Activated T-helper 1 cell treated with anti-CD3 and anti-CD28 coated beads, Interleukin-2, amount 50 U/mL, for 16 hours (primary cell): ENCODE measurements at places on chromosomes 3 and 15.
A peak's percentile ranks its signal among the peaks of the same experiment; 100 is the strongest.

GRCh38 chr15:65318870-65319356 is 14.4 kb downstream of the RNU5B-1 start:
- DNase-seq, result peak; percentile 46

GRCh38 chr15:98776607-98777281 is 128.4 kb downstream of the IGF1R start:
- no peak for DNase-seq

- DNase-seq, result no peak
Measured at GRCh38 chr3:104566054-104566453, 800.7 kb upstream of the ALCAM start.

GRCh38 chr3:10758304-10759037 is 57.6 kb upstream of the SLC6A11 start:
- DNase-seq, result no peak

GRCh38 chr3:56477646-56478045 is 9.4 kb upstream of the ERC2 start:
- DNase-seq, result no peak

- no peak for DNase-seq
Measured at GRCh38 chr15:90203473-90203872, 2.3 kb downstream of the SEMA4B start.

- peak; percentile 87 for DNase-seq
Measured at GRCh38 chr3:170869645-170870593, at the start of gene RPL22L1. RPL22L1 (minus strand) TSS chr3:170870195; CDS start chr3:170870167, 28 bp downstream.

DNA sequence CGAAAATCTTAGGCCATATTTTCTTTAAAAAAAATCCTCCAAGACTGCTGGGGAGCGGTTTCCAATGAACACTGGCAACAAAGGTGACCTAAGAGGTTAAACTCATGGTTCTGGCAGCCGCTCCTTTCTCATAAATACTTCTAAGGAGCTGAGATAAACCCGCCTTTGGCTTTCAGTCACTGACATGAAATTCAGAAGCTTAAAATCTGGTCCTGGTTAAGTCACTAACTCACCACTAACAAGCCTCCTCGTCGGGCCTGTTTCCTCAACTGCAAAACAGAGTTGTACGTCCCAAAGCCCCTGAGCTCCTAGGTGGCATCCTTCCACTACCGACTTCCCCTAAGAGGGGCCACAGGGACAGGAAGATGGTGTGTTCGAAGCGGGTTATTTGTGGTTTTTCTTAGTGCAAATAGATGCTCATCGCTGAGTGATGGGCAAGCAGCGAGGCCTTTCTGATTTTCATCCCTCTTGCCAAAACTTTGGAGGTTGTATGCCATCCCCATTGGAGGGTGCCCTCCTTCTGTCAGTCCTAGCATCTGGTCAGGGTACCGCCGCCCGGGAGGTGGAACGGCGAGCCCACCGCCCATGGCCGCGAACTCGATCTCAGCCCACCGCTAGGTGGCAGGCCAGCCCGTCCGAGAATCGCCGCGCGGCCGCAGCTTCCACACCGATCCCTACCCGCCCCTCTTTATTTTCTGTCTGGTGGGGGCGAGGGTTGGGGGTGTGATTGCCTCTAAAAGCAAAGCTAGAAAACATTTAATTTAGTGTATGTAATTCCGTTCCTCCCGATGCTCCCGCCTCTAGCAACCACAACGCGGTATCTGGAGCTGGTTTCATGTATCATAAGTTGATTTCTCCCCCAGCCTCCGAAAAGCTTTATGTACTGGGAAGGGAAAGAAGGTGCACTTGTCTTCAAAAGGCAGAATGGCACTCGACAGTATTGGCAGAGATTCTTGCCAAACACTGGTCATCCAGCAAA is 4.6 kb downstream of the BCL6 start:
- DNase-seq, result peak; percentile 49

- no peak for DNase-seq
Measured at GRCh38 chr3:175868626-175869025, 1009.5 kb downstream of the NAALADL2 start.

DNA sequence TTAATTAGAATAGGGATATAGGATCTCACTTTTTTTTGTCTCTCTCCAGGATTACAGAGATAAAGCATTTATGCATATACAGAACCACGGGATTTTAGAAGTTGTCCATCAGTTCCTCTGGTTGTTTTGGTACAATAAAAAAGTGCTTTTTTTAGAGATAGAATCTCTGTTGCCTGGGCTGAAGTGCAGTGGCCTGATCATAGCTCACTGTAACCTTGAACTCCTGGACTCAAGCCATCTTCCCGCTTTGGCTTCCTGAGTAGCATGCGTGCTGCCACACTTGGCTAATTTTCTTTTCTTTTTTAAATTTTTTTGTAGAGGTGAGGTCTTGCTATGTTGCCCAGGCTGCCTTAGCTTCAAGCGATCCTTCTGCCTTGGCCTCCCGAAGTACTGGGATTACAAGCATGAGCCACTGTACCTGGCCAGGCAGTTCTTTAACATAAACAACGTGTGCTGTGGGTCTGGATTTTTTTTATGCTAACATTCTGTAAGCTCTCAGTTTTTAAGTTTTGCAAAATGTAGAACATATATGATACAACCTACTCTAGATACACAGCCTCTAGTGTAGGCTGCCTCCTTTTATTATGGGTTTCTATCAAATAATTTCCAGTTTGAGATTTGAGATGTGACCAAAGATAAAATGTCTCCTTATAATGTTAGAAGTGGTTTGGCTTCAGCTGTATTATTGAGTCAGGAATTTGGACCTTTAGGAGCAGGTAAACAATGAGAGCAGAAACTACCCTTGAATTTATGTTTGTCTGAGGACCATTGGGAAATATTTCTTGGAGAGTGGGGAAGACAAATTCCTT is 57.4 kb upstream of the ULK4 start:
- DNase-seq, result no peak

- DNase-seq, result no peak
Measured at GRCh38 chr3:105538483-105538882, 171.8 kb downstream of the ALCAM start.

DNA sequence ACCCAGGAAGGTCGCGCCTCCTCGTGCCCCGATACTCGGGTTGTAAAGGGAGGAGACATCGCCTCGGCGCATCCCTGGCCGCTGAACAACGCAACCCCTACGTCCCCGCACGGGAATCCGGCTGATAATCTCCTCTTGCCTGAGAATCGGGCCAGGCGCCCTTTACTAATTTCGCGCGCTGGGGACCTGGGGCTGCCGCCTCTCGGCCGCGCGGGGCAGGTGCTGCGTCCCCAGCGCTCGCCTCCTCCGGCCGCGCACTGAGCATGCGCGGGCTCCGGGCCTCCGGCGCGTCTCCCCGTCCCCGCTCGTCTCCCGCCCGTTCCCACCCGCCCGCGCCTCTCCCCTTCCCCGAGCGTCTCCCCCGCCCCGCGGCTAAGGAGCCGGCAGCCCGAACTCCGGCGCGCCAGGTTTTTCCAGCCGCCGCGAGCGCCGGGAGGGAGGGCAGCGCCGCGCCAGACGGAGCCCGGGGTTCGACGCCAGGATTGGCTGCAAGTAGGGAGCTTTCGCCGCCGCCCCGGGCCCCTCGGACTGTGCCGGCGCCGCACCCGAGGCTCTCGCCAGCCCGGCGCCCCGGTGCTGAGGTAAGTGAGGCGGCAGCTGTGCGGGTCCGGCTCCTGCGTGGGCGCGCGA is at the start of gene CNTN4:
Gene CNTN4 (plus strand): TSS at position 469 of the 630 bp plus-strand sequence.
- DNase-seq, result no peak

- no peak for DNase-seq
Measured at GRCh38 chr15:68416158-68416535, 15.8 kb downstream of the ITGA11 start.

DNA sequence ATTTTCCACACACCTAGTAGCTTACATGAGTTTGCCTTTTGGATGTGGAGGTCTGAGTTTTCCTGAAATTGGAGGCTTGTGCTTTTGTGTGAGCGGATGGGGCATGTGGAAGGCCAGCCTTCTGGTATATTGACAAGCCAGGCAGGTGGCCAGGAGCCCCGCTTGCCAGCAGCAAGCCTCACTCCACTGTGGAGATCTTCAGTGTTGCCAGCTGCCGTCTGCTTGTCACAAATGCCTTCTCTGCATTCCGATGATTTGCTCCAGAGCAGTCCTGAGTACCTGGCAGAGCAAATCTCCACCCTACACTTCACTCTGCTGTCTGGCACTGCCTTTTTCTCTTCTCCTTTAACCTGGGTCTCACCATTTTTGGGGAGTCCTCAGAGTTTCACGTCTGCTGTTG is 29.1 kb upstream of the CHST2 start:
- DNase-seq, result no peak

GRCh38 chr3:165770781-165771180 is 66.4 kb downstream of the BCHE start:
- DNase-seq, result no peak

DNA sequence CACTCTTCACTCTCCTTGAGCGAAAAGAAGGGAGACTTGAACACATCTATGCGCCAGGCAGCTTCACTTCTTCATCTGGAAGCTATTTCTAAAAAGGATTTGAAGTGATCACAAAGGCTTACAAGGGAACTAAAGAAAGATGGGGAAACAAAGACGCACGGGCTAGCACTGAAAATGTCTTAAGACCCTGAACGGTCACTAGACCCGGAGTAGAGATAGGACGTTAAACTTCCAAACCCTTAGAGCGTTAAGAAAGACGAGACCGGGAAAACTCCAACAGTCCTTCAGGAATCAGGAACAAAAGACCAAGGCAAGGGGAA is 47.5 kb upstream of the EPHB3 start:
- no peak for DNase-seq

- no peak for DNase-seq
Measured at GRCh38 chr3:138082085-138082991, 33.1 kb downstream of the DZIP1L start.

GRCh38 chr15:52183562-52184173 is 7.5 kb downstream of the GNB5 start:
- DNase-seq, result no peak

DNA sequence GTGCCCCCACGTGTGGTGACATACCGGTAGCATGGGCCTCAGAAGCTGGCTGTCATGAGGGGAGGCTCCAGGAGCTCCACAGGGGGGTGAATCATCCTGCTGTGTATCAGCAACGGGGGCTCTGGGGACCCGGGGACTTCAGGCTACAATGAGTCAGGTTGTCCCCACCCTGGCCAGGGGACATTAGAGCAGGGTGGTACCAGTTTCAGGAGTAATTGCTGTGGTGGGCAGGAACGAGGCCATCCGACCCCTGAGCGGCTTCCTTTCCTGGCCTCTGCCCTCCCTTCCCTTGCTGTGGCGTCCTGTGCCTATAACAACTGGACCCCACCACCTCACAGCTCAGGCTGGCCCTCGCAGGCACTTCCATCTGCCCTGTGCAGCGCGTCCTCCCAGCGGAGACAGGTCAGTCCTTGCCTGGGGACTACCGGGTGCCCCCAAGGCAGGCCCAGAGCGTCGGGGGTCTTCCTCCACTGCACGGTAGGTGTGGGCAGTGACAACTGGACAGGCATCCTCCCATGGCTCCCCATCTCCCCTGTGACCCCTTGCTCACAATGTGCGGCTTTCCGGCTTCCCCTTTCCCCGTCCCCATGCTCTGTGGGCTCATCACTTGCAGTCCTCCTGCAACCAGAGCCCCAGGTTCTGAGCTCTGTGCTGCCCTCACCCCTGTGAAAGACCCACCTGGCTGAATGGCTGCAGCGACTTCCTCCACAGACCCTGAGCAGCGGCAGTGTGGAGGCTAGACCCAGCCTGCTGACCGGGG is 57.0 kb downstream of the KLF15 start:
- no peak for DNase-seq

DNA sequence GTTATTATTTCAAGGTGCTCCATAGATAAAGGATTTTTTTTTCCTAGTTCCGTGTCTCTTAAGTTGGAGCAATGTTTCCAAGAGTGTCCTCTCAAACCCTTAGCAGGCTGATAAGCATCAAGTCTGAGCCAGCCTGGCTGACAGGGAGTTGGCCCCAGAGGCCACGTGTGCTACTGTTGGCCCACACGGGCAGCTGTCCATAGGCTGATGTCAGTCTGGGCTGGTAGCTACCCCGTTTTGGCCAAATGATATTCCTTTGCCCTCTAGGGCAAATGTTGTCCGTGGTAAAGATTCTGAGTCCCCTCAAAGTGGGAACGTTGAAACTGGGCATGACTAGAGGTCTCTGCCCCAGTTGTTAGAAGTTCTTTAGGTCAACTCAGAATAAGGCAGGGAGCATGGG is 99.4 kb downstream of the FLNB start:
- DNase-seq, result no peak

DNA sequence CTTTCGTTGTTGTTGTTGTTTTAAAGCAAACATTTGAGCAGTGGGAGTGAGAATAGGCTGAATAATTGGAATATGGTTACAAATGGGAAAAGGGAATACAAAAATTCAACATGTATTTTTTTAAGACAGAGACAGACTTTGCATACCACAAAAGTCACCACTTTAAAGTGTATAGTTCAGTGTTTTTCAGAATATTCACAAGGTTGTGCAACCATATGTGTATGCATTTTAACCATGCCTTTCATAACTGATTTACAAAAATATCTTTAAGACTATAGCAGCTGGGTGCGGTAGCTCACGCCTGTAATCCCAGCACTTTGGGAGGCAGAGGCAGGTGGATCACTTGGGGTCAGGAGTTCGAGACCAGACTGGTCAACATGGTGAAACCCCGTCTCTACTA is 41.3 kb downstream of the EHHADH start:
- no peak for DNase-seq

- no peak for DNase-seq
Measured at GRCh38 chr15:44668921-44669320, 5.5 kb upstream of the SPG11 start.

- no peak for DNase-seq
Measured at GRCh38 chr15:27676647-27677046, 422.5 kb downstream of the OCA2 start.
